Tongue (tissue), 3 donors: ENCODE measurements at places on chromosomes 4 and X.

GRCh38 chr4:7427361-7427760 is 7.4 kb downstream of the PSAPL1 start:
- no peak for DNase-seq

DNA sequence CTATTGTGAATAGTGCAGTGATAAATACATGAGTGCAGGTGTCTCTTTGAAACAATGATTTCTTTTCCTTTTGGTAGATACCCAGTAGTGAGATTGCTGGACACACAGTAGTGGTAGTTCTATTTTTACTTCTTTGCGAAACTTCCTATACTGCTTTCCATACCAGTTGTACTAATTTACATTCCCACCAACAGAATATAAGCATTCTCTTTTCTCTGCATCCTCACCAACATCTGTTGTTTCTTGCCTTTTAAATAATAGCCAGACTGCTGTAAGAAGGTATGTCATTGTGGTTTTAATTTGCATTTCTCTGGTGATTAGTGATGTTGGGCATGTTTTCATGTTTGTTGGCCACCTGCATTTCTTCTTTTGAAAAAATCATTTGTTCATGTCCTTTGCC is 105.9 kb downstream of the COL4A6 start:
- DNase-seq: no peak

GRCh38 chrX:101430457-101431078 is 22.5 kb downstream of the HNRNPH2 start:
- no peak for DNase-seq

DNA sequence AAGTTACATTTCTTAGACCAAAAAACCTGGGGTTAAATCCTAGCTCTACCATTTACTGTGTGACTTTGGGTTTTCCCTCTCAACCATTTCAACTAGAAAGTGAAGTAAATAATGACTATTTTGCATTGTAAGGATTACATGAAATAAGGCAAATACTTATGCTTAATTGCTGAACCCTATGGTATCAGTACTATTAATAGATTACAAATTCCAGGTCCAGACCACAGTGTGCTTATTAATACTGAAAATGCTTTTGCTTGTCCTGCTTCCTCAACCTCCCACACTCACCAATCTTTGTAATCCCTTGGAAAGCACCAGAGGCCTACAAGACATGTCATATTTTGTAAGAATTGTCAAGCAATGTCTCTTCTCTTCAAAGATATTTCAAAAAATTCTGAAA is 456.5 kb downstream of the SPOCK3 start:
- no peak for DNase-seq

GRCh38 chr4:111959222-111959621 is 186.0 kb upstream of the FAM241A start:
- DNase-seq: no peak

DNA sequence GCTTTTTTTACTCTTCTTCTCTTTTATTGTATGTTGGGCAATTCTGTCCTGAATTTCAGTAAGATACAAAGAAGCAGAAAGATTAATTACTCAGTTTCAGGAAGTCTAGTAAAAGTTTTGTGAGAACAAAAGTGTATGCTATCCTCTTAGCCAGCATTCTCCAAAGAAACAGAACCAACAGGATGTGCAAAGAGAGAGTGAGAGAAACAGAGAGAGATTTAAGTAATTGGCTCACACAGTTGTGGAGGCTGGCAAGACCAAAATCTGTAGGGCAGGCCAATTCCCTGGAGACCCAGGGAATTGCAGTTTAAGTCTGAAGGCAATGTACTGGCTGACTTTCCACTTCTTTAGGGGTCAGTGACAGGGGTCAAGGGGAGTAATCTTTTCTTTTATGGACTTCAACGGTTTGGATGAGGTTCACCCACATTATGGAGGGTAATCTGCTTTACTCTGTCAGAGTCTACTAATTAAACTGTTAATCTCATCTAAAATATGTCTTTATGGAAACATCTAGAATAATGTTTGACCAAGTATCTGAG is 59.2 kb upstream of the SLC39A8 start:
- DNase-seq: no peak

- DNase-seq: no peak
These were observed 40.9 kb downstream of the JADE3 start for GRCh38 chrX:46953137-46953527.

- DNase-seq: no peak
These were observed 211.1 kb upstream of the NUDT6 start for GRCh38 chr4:123133397-123134050.

DNA sequence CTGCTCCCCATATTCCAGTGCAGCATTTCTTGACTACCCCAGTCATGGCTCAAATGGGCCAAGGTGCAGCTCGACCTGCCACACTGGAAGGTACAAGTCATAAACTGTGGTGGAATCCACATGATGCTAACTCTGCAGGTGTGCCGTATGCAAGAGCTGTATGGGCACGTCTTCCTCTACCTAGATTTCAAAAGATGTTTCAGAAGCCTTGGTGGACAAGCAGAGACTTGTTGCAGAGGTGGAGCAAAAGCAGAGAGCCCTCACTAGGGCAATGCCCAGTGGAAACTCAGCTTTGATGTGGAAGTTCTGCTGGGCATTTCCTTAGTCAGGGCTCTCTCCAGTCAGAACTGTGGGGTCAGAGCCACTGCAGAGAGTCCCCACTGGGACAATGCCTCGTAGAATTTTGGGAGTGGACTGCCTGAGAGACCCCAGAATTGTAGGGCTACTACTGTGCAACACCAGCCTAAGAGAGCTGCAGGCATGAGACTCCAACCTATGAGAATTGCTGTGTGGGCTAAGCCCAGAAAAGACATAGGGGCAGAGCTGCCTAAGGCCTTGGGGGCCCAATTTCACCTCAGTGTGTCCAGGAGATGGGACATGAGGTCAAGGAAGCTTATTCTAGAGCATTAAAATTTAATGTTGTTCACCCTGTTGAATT is 65.7 kb downstream of the BEX3 start:
- no peak for DNase-seq

DNA sequence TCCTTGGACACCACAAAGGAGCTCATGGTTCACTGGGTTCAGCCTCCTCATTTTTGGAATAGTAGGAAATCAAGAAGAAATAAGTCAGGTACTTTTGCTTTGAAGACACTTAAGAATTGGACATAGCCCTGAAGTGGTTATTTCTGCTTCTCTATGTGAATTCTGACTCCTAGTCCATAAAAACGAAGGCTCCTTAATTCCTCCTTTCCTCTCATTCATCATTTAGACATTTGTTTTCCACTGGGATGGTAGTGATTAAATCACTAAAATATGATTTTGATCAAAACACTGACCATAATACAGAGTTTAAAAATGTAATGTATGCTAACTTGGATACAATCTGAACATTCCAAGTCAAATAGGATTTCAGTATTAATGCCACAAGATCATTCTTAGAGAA is 34.7 kb upstream of the CYP2U1 start:
- no peak for DNase-seq

DNA sequence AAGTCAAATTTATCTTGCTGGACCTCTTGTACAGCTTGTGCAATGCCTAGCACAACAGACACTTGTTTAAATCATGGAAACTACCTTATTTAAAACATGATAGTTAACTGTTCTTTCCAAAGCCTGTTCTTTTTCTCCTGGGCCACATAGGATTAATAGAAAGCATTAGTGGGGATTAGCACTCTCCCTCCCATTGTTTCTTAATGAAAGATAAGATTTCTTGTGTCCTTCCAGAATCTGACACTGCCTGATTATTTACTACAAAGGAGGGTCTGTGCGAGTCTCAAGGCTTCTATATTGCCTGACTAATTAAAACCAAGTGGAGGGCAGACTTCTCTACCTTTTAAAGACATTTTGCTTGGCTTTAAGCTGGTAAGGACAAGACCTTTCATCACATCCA is 8.5 kb upstream of the ELMOD2 start:
- DNase-seq: no peak

- no peak for DNase-seq
These were observed 117.8 kb upstream of the NOCT start for GRCh38 chr4:138897811-138898226.

DNA sequence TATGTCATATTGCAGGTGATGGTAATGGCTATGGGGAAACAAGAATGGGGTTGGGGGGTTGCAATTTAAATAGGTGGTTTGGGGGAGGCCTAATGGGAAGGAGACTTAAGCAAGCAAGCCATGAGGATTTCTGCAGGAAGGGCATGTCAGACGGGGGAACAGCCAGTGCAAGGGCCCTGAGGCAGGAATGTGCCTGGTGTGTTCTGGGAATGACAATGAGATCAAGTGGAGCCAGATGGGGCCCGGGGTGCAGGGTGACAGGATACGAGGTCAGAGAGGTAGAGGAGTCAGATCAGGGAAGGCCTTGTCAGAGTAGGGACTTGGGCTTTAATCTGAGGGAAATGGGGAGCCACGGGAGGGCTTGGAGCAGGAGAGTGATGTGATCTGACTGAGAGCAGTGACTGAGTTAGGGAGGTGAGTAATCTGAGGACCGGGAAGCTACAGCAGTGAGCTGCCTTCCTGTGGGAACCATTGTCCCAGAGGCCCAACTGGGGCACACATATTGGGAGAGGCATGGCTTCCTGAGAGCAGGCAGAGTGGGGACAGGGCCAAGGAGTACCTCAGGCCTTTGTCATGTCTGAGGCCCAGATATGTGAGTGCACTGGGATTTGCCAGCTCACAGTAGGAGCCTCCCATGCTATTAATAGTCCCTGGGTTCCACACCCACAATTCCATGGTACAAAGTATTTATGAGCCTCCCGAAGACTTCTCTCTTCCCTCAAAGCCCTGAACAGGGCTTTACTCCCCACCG is 139.8 kb downstream of the BCOR start:
- DNase-seq: no peak

DNA sequence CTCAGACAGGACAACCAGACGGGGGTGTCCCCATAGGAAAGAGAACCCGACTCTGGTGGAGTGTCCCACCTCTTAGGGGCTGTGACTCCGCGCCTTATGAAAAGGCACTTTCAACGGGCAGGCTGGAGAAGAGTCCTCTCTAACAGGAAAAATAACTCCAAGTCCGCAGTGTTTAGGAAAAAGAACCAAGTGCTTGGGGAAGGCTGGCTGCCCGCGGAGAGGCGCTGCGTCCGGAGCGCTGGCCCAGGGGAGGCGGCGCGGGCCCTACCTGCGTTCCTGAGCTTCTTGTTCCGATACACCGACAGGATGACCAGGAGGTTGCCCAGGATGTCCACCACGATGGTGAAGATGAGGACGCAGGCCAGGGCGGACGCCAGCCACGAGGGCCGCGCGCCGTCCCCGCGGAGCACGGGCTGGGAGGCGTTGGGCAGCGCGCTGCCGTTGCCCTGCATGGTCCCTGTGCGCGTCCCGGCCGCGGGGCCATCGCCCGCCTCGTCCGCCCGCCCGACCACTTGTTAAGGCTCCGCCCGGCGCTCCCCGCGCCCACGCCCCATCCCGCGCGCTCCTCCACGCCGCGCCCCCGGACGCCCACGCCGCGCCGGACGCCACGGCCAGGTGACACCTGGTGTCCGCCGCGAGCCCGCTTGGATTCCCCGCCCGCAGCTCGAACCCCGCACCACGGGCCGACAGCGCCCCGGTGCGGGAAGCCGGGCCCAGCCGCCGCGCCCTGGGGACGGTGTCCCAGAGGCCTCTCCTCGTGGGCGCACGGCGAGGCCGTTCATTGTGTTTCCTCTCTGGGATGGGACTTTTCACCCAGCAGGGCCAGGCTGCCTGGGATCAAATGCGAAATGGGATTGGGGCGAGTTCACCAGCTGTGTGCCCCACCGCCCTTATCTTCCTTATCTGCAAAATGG is at the start of gene MTNR1A:
MTNR1A (minus strand) TSS at position 654 of the 914 bp plus-strand sequence; CDS start at position 452, 202 bp downstream.
- DNase-seq: peak; percentile 12

DNA sequence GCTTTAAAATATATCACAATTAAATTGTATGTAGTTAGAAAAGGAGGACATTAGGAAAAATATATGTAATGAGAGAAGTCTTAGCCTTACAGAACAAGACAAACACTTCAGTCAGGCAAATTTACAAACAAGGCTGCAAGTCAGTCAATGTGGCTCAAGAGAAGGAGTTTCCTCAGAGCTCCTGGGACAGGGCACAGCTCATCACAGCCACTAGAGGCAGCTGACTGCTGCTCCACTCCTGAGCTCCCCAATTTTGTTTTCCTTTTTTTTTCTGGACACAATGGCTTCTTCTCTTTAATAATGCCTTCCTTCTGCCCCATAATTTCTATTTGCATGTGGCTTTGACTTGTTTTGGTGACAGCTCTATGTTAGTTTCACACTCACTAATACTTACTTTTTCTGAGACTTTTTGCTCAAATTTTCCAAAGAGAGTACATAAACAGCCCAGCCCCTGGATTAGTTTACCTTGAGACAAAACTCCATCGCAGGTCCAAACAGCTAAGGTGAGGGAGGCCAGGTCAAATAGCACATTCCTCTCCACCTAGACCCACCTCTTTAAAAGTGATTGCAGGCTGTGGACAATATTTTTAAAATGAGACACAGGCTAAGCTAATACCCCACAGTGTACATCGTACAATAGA is 850.4 kb upstream of the FRG1 start:
- DNase-seq: peak; percentile 13

DNA sequence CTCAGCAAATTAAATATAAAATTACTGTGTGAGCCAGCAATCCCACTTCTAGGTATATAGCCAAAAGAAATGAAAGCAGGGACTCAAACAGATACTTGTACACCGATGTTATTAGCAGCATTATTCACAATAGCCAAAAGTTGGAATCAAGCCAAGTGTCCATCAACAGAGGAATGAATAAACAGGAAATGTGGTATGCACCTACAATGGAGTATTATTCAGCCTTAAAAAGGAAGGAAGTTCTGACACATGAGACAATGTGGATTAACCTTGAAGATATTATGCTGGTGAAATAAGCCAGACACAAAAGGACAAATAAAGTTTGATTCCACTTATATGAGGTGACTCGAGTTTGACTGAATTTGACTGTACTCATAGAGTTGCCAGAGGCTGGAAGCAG is 108.3 kb upstream of the DUSP21 start:
- no peak for DNase-seq

DNA sequence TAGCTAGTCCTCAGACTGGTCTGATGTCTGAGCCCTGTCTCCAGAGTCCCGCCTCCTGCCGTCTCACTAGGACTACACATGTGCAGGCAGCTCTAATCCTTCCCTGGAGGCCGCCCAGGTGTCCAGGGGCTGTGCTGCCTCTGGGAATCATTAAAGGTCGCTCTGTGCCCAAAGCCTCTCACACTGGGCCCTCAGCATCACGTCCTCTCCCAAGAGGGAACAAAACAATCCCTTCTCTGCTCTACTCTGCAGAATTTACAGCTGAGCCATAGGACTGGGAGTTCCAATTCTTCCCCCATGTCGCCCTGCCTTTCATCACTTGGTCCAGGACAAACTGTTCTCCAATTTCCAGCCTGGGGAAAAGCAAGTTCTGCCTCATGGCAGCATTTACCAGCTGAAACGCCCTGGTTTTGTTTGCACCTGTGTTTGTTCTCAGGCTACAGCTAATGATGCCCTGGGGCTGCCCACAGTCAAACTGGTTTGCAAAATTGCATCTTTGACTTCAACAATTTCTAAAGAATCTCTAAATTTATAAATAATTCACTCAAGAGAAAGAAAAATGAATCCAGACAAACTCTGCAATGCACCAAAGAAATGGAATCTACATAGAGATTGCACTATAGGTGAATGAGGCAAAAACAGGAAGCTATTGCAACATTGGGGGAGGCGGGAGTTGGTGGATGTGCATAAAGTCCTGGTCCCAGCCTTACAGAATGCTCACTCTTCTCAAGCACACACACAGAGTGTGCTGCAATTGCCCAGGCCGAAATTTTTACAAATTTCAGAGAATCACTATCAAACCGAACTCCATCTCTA is 7.2 kb upstream of the MRFAP1 start:
- peak; percentile 44 for DNase-seq

GRCh38 chr4:138890891-138891570 is 124.5 kb upstream of the NOCT start:
- no peak for DNase-seq

GRCh38 chrX:78653118-78653822 is 5.9 kb downstream of the RTL3 start:
- DNase-seq: no peak
